ENCODE measurements at places on chromosomes 7 and 10. TPM values are rescaled to one million over a fixed set of nuclear protein-coding genes. Genes with fewer than 3 reads are reported as not detected.

Gene PHKG1
- total RNA-seq = 58.8 TPM

Gene MRC1
- total RNA-seq = 5.3 TPM

- DNase-seq = no peak
- no peaks in the 10 kb centered on the region for H3K36me3 ChIP-seq
- no peaks in the 10 kb centered on the region for H3K4me1 ChIP-seq
- no peaks in the 10 kb centered on the region for H3K27me3 ChIP-seq
- H3K4me3 ChIP-seq = no peak overlapping the region
Observed at GRCh38 chr7:112990624-112991023, 96.0 kb downstream of the GPR85 start.

- H3K4me1 ChIP-seq = no peaks in the 10 kb centered on the region
- H3K4me3 ChIP-seq = no peak overlapping the region
- no peak overlapping the region for H3K27ac ChIP-seq
- peaks cover 15% of the 10 kb centered on the region for H3K36me3 ChIP-seq
- H3K27me3 ChIP-seq = no peaks in the 10 kb centered on the region
- no peak for DNase-seq
Observed at GRCh38 chr7:112782498-112782897, 7.7 kb downstream of the TMEM168 start.

GRCh38 chr7:45241339-45242109 is 83.9 kb downstream of the RAMP3 start:
- no peak for DNase-seq
- H3K4me1 ChIP-seq = no peaks in the 10 kb centered on the region
- no peaks in the 10 kb centered on the region for H3K36me3 ChIP-seq
- H3K27me3 ChIP-seq = no peaks in the 10 kb centered on the region

DNA sequence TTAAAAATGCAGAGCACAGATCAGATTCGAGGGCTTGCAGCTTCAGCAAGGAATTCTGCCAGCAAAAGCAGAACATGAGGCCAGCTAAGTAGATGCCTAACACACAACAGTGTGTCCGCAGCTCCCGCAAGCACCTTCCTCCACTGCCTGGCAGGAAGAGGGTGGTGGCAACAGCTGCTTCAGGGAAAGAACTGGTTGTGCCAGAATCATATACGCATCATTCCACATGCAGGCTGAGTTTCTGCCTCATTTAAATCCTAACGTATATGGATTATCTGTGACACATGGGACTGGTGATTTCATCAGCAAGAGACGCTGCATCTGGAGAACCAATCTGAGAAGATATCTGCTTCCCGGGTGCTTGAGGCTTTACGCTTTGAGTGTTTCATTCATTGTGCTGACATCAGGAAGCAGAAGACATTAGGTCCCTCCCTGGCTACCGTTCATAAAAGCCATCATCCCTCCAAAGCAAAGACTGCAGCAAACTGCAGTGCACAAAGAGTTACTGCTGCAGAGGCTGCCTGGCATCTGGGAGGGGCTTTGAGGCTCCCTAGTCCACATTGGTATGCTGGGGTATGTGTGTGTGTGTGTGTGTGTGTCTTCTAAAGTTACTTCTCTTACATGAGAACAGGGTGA is 78.8 kb downstream of the FAM13C start:
- peak overlapping the region; percentile 23 for H3K4me3 ChIP-seq
- peak overlapping the region; percentile 70 for H3K27ac ChIP-seq
- H3K27me3 ChIP-seq = no peaks in the 10 kb centered on the region
- peak; percentile 71 for DNase-seq

Gene FXYD4
- total RNA-seq = not detected

GRCh38 chr10:79179164-79179956 is 110.6 kb downstream of the ZMIZ1 start:
- H3K27me3 ChIP-seq = no peaks in the 10 kb centered on the region
- no peak overlapping the region for H3K4me3 ChIP-seq
- peaks cover 54% of the 10 kb centered on the region for H3K4me1 ChIP-seq

GRCh38 chr7:70472601-70473237 is 659.2 kb upstream of the GALNT17 start:
- H3K36me3 ChIP-seq = no peaks in the 10 kb centered on the region
- DNase-seq = no peak
- H3K4me3 ChIP-seq = no peak overlapping the region
- no peaks in the 10 kb centered on the region for H3K4me1 ChIP-seq
- H3K27me3 ChIP-seq = no peaks in the 10 kb centered on the region

Data from gastrocnemius medialis (tissue), 4 donors.